Stimulated activated CD8-positive, alpha-beta memory T cell treated with anti-CD3 and anti-CD28 coated beads, Interleukin-7, amount 100 ng/mL, for 1 hour (primary cell): ENCODE measurements at places on chromosomes 6 and 20.

DNA sequence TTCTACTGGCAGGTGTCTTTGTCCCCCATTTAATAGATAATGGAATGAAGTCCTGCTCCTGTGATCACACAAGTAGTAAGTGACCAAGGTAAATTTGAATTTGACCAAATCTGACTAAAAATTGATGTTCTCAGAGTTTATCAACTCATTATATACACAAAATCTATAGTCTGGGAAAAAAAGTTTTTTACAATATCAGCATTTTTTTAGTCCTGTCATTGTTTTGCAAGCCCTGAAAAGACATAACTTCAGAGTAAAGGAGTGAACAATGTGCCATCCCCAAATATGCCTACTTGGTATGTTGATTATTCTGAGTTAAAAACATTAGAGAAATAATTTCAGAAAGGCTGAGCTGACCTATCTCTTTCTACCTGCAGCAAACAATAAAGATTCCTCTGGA lies 114.2 kb downstream of the C6orf58 start:
- DNase-seq: no peak

DNA sequence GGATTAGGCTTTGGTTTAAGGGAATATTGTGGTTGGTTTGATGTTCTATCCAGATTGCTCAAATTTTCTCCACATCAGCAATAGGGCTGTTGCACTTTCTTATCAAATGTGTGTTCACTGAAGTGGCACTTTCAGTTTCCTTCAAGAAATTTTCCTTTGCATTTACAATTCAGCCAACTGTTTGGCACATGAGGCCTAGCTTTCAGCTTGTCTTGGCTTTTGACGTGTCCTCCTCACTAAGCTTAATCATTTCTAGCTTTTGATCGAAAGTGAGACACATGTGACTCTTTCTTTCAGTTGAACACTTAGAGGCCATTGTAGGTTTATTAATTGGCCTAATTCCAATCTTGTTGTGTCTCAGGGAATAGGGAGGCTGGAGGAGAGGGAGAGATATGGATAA lies 104.8 kb downstream of the FLRT3 start:
- no peak for DNase-seq

DNA sequence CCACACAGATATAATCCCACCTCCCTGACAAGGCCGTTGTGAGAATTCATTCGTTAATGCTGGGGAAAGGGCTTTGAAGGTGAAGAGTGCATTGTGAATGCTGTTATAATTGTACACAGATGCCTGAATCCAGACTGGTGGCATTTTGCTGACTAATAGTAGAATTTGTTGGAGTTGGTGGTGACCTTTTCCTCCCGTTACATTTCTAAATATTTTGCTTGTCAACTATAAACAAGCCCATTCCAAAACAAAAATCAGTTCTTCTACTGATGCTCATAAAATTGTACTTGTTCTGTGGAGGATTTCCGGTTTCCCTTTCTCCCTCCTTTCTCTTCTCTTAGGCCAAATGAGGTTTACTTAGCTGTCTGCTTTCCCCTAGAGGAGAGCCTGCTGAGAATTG lies 253.1 kb upstream of the SUPT3H start:
- no peak for DNase-seq

- no peak for DNase-seq
Observed at GRCh38 chr6:20271818-20272217, 59.5 kb upstream of the MBOAT1 start.

- no peak for DNase-seq
Observed at GRCh38 chr6:72425003-72425681, 196.7 kb upstream of the KCNQ5 start.

DNA sequence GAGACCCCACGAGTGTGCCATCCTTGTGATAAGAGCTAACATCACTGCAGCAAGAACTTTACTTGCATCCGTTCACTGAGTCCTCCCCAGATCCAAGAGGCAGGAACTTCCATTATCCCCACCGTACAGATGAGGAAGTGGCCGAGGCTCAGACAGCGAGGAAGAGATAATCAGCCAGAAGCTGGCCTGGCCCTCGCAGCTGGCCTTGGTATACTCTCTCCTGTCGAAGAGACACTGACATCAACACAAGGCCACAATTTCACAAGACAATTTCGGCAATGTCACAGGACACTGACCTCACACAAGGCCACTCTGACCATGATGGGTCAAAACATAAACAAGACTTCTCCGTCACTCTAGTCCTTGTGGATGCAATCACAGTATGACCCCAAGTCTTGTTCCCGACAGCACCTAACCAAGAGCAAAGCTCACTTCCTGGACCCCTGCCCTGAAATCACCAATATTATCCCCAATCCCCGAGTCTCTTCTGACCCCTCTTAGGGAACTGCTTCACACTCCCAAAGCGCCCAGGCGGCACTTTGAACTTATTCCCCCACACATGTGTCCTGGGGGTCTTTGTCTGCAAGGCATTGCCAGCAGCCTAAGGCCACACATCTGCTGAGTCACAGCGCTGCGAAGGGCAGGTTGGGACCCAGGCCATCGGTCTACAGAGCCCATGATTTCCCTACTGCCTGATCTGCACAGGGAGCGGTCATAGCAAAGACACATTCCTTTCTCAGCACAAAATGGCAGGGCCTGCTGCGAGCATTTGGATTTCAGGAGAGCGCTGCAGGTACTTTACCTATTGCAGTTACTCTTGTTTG lies 14.8 kb upstream of the VAPB start:
- no peak for DNase-seq

- DNase-seq: no peak
Observed at GRCh38 chr6:30260036-30260504, 46.9 kb upstream of the TRIM26 start.

DNA sequence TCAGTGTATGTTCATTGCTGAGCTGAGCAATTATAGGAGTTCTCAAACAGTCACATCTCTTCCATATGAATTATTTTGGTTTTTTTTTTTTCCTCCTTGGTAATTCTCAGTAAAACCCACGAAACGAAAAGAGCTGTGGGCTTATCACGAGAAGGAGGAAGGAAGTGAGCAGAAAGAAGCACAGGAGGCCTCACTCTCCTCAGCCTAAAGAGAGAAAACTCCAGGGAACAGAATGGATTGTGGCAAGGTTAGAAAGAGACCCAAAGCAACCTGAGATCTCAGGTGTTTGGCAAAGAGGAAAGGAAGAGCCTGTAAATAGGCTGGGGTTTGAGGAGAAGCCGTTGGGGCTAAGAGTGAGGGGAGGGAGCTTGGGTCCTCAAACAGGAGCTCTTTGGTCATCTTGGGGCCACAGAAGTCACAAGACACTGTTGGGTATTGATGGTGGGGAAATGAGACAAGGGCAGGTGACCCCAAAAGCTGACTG lies 67.8 kb upstream of the CITED2 start:
- DNase-seq: no peak

DNA sequence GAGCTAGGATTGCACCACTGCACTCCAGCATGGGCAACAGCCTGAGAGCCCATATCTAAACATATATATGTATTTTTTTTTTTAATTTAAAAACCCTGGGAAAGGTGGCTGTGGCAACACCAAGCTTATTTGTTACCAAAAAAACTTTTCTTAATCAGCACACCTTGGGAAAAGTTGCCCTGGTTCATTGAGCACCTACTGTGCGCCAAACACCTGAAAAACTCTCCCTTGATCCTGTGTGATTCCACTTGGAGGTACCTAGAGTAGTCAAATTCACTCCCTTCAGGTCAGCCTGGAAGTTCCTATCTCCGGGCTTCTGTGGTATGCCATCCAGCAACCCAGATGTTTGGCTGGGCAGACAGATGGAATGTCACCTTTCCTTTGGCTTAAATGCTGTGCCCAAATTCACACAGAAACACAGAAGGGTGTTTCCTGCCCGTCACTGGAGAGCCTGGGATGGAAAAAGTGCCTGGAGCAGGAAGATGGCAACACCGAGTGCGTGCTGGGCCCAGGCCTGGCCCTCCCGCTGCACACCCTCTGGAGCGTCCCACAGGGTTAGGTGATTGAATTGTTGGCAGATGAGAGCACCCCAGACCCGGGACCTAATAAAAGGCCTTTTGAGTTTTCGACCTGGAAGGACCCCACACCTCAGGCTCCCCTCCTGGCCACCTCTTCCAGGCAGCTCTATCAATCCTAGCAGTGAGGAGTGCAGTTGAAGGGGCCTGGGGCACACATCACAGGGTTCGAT lies 337.5 kb downstream of the ZFAND3 start:
- DNase-seq: no peak

DNA sequence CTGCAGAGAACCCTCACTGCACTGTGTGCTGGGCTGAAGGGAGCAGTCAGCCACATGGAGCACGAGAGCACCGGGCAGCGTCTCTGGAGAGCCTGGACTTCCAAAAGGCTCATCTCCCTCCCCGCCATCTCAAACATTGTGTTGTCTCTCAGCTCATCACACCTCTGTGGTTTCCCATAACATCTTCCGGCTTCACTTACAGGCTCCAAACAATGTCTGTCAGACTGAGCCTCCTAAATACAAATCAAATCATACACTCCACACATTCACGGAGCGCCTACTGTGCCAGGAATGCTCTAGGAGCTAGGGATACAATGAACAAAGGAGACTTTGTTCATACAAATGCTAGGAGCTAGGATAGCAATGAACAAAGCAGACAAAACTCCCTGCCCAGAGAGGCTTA lies 398.0 kb downstream of the RNGTT start:
- no peak for DNase-seq

DNA sequence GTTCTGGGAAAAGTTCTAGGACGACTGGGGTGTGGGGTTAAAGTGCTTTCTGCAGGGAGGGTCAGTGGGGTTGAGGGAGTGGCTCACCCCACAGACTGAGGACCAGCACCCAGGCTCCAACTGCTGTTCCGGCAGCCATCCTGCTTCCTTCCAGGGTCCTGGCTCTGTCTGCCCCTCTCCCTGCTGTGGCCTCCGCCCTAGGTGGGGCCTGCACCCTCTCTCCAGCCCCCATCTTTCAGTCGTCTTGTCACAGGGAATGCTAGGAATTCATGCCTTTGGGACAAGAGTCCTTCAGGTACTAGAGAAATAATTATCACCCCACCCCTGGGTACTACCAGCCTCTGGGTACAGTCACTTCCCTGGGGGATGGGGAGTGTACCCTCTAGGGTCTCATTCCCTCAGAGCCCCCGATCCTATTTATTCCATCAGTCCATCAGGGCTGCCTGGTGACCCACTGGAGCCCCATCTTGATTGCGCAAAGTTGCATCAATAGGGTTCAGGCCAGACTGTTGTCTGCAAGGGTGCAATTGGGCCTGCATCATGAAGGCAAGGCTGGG lies at the start of gene AGER:
Gene AGER (minus strand): TSS at position 170 of the 557 bp plus-strand sequence. CDS start 31 bp downstream, at position 139.
- no peak for DNase-seq

DNA sequence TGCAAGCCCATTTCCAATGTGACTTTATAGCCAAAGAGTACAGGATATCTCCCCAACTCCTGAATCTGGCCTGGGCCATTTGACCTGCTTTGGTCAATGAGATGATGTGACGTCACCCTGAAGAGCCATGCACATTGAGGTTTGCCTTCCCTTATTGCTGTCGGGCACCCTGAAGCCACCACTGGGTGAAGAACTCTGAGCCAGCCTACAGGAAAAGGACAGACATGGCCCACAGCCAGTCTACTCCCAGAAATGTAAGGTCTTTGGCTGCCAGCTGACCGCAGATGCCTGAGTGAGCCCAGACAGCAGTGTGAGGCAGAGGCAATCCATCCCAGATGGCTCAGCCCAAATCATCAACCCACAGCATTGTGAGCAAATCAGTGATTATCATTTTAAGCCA lies 3.7 kb upstream of the SYNDIG1 start:
- DNase-seq: no peak
